Stimulated activated CD8-positive, alpha-beta memory T cell treated with anti-CD3 and anti-CD28 coated beads, Interleukin-15, amount 100 ng/mL, for 4 hours (primary cell): ENCODE measurements at places on chromosomes 4 and X.

GRCh38 chrX:20265726-20266681 lies 705 bp downstream of the RPS6KA3 start:
- DNase-seq = peak; percentile 5

DNA sequence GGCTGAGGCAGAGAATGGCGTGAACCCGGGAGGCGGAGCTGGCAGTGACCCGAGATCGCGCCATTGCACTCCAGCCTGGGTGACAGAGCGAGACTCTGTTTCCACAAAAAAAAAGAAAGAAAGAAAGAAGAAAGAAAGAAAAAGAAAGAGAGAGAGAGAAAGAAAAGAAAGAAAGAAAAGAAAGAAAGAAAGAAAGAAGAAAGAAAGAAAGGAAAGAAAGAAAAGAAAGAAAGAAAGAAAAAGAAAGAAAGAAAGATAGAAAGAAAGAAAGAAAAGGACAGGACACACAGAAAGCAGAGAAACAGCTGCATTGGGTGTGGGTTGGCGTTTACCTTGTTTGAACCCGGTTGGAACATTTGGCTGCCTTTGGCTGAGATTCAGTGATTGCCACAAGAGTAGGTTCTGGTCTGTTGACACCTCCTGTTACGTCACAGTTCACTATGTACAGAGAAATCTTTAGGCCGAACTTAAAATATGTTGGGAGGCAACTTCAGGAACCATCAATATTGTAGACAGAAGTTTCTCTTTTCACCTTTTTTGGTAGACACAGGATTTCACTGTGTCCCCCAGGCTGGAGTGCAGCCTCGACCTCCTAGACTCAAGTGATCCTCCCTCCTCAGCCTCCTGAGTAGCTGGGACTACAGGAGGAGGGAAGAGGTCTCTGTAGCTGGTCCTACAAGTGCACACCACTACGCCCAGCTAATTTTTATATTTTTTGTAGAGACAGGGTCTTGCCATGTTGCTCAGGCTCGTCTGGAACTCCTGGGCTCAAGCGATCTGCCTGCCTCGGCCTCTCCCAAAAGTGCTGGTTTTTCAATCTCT lies 16.3 kb upstream of the PLCXD1 start:
- no peak for DNase-seq

- DNase-seq = no peak
These were observed 3.6 kb upstream of the KLHL2 start for GRCh38 chr4:165203541-165204461.

- no peak for DNase-seq
These were observed 1.5 kb downstream of the PLS3 start for GRCh38 chrX:115562480-115562847.

GRCh38 chrX:10079231-10079630 lies 77.5 kb upstream of the CLCN4 start:
- no peak for DNase-seq
